Stimulated activated CD8-positive, alpha-beta memory T cell treated with anti-CD3 and anti-CD28 coated beads, Interleukin-4, amount 100 ng/mL, for 1 hour (primary cell): ENCODE measurements at places on chromosomes 1 and 21.

GRCh38 chr1:238312969-238313368, 422.2 kb upstream of the ZP4 start:
- no peak for DNase-seq

- DNase-seq: no peak
Measured at GRCh38 chr1:7334475-7335035, 436.5 kb upstream of the VAMP3 start.

GRCh38 chr1:41762251-41762650, 156.5 kb downstream of the HIVEP3 start:
- DNase-seq: no peak

GRCh38 chr1:114104949-114105348, 48.7 kb downstream of the SYT6 start:
- no peak for DNase-seq

DNA sequence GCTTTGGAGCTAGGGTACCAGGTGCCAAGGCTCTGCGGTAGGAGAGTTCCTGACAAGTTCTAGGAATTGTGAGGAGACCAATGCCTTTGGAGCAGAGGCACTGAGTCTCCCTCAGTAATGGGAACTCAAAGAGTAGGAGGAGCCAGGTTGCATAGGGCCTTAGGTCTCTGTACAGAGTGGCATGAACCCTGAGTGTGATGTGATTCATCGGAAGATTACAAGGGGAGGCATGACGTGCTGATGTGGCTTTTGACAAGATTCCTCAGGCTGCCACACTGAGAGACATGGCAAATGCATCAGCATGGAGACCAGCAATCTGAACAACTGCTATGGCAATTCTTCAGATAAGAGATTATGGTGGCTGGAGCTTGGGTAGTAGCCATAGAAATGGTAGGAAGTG, 94.6 kb upstream of the SLC44A3 start:
- DNase-seq: no peak

DNA sequence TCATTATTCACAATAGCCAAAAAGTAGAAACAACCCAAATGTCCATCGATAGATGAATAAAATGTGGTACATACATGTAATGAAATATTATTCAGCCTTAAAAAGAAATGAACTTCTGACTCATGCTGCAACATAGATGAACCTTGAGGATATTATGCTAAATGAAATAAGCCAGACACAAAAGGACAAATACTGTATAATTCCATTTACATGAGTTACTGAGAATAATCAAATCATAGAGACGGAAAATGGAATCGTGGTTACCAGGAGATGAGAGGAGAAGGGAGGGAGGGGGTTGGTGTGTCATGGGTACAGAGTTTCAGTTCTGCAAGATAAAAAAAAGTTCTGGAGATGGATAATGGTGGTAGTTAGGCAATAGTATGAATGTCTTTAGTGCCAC, 184.1 kb downstream of the PSMG1 start:
- DNase-seq: no peak
